ENCODE measurements at places on chromosomes 3 and 15. TPM values are rescaled to one million over a fixed set of nuclear protein-coding genes. Genes with fewer than 3 reads are reported as not detected.

Gene LEKR1
- 1.9 TPM for polyA plus RNA-seq

Gene TRPM1
- not detected for polyA plus RNA-seq

DNA sequence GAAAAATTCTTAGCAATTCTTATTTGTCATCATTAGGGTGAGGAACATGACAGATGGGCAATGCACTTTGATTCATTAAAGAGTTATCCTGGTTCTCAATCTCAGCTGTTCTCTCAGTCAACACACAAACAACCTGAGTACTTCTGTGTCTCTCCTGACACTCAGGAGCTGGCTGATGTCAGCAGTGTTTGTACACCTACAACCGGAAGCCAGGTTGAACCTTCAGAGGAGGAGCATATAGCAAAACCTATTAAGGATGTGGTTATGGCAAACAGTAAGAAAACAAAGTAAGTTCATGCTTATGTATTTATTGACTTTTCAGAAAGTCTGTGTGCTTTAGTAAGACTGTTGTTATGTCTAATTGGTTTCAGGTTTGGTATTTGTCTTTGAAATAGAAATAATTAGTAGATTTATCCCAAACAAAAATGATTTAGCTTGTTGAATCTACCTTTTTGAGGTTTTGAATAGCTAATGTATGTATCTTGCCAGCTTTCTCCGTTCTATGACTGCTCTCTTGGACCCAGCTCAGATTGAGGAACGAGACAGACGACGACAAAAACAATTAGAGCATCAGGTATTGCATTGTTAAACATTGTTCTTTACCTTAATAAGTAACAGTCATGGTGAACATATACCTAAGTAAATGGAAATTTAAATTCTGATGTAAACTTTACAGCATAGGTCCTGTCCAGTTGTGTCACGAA lies 36.6 kb downstream of the CCDC66 start:
- H3K4me3 ChIP-seq, result no peak overlapping the region
- no peak for DNase-seq

- H3K27me3 ChIP-seq, result no peaks in the 10 kb centered on the region
- no peaks in the 10 kb centered on the region for H3K36me3 ChIP-seq
- no peak for DNase-seq
- peaks cover 3% of the 10 kb centered on the region for H3K4me1 ChIP-seq
These were observed 129.9 kb upstream of the SAMMSON start for GRCh38 chr3:69869643-69870042.

Data from spinal cord (tissue), 10 donors.